ENCODE measurements at places on chromosomes 1 and 21.
A peak's percentile ranks its signal among the peaks of the same experiment; 100 is the strongest.

DNA sequence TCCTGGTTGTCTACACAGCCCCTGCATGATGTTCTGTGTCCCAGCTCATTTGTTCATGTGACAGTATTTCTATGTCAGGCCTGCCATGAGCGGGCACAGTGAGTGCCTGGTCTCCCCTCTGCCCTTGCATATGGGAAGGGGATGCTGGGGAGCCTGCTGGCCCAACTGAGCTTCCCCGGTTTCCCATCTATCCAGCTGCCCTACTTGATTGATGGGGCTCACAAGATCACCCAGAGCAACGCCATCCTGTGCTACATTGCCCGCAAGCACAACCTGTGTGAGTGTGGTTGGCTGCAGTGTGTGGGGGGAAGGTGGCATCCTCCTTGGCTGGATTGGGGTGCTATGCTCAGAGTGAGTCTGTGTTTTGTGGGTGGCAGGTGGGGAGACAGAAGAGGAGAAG is 1.5 kb downstream of the GSTM4 start:
- peaks cover 23% of the 10 kb centered on the region for H3K4me1 ChIP-seq
- H3K4me3 ChIP-seq: no peak overlapping the region
- DNase-seq: peak; percentile 53
- no peak overlapping the region for H3K27ac ChIP-seq

- no peaks in the 10 kb centered on the region for H3K27me3 ChIP-seq
- H3K4me1 ChIP-seq: no peaks in the 10 kb centered on the region
- H3K36me3 ChIP-seq: no peaks in the 10 kb centered on the region
- DNase-seq: no peak
- no peak overlapping the region for H3K27ac ChIP-seq
Measured at GRCh38 chr1:233566886-233567285, 47.0 kb upstream of the KCNK1 start.

- no peak overlapping the region for H3K4me3 ChIP-seq
- H3K36me3 ChIP-seq: peaks cover 5% of the 10 kb centered on the region
- no peak overlapping the region for H3K27ac ChIP-seq
- DNase-seq: no peak
- no peaks in the 10 kb centered on the region for H3K4me1 ChIP-seq
Measured at GRCh38 chr1:23704834-23705495, 13.4 kb downstream of the RPL11 start.

DNA sequence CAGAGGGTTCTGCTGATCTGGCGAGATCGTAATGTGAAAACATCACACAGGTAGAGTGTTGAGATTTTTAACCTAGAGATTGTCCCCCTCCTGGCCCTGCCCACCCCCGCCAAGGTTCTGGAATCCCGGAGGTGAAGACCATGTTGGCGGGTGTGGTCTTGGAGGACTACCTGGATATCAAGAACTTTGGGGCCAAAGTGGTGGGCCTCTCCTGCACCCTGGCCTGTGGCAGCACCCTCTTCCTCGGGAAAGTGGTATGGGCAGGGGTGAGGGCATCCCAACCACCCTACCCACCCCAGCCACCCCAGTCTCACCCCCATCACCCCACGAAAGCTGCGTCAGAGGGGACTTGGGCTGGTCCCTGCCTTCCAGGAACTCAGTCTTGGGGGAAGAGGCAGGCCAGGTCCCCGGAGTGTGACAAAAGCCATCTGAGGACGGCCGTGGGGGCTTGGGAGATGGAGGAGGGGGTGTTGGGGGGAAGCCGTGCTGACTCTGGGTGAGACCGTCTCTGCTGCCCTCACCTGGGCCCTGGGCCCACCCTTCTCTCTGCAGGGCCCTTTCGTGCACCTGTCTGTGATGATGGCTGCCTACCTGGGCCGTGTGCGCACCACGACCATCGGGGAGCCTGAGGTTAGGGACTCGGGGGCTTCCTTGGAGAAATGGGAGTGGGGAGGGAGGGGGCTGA is 4.4 kb downstream of the CLCNKB start:
- peaks cover 4% of the 10 kb centered on the region for H3K27me3 ChIP-seq
- no peak overlapping the region for H3K4me3 ChIP-seq
- H3K27ac ChIP-seq: no peak overlapping the region
- H3K4me1 ChIP-seq: no peaks in the 10 kb centered on the region
